ENCODE measurements at places on chromosomes 4 and X. TPM values are rescaled to one million over a fixed set of nuclear protein-coding genes. Genes with fewer than 3 reads are reported as not detected.

Gene SMR3B
- not detected for total RNA-seq

Gene AMBN
- not detected for total RNA-seq

Gene USP17L26
- not detected for total RNA-seq

Gene SUPT20HL2
- total RNA-seq = not detected

Gene FGG
- total RNA-seq = not detected

Gene PITX2
- total RNA-seq = not detected

Gene MTMR8
- 0.95 TPM for total RNA-seq

Gene GLUD2
- 0.23 TPM for total RNA-seq

Gene TMEM184C
- total RNA-seq = 13.8 TPM

Gene TMPRSS11A
- not detected for total RNA-seq

Gene LRP2BP
- total RNA-seq = 0.31 TPM

Gene SHOX
- total RNA-seq = not detected

Gene STPG2
- not detected for total RNA-seq

Gene CSN2
- total RNA-seq = not detected

Gene KCND1
- total RNA-seq = 0.47 TPM

Gene EVC2
- 8.0 TPM for total RNA-seq

Gene CDKL2
- 0.46 TPM for total RNA-seq

Gene CD38
- total RNA-seq = not detected

Gene PPP1R3F
- 0.78 TPM for total RNA-seq

Gene CT45A9
- not detected for total RNA-seq

Gene HSD17B13
- total RNA-seq = not detected

Gene PCDH11X
- total RNA-seq = not detected

Gene BEX4
- 32.5 TPM for total RNA-seq

Gene SHROOM2
- total RNA-seq = 8.6 TPM

Gene ADH1C
- 0.08 TPM for total RNA-seq

Gene FRMD7
- not detected for total RNA-seq

Gene GAGE12C
- not detected for total RNA-seq

Gene RBMX
- 232 TPM for total RNA-seq

Gene MAGEB10
- total RNA-seq = not detected

Gene RPS3A
- total RNA-seq = 3,652 TPM

Gene XAGE1B
- total RNA-seq = not detected
